ENCODE measurements at places on chromosomes 7 and 10.

DNA sequence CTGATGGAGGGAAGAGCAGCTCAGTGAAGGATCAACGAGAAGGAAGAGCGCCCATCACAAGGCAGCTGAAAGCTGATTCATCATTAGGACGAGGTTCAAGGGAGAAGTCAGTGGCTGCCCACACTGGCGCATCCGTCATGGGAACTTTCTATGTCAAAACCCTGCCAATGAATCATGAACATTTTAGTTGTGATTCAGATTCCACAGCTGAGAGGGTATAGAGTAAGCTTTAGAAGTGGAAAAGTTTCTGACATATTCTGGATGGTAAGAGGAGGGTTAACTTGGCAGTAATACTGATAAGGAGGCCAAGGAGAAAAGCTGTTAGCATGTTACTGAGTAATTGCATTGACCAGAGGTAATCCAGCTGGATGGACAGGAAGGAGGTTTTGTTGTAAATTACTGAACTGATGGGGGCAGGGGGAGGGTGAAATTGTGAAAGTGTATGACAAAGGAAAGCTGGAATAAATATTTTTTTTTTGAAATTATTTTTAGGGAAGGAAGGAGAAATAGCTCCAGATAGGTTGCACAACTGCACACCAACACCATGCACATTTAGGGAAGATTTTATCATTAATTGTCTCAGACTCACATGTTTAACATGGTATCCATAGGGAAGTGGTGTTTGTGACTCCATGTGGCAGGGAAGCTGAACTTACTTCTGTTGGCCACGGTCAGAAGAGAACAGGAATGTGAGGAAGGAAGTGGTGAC is 78.3 kb upstream of the NRP1 start:
- DNase-seq, result no peak

- no peak for DNase-seq
Observed at GRCh38 chr7:86972072-86972471, 87.4 kb downstream of the ELAPOR2 start.

GRCh38 chr10:113399065-113399464 is 153.8 kb upstream of the HABP2 start:
- DNase-seq, result no peak

GRCh38 chr7:132571970-132572369 is 4.3 kb downstream of the PLXNA4 start:
- no peak for DNase-seq

DNA sequence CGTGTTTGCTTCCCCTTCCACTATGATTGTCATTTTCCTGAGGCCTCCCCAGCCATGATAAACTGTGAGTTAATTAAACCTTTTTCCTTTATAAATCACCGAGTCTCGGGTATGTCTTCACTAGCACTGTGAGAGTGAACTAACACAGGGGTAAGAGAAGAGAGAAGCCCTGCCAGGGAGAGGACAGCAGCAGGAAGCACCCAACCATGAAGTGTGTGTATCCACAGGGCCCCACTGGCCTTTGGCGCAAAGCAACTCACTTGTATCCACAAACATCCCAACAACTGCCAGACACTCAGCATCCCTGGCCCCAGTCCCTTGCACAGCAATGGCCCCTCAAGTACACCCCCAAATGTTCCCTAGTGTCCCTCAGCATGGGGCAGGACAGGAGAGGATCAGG is 115.1 kb downstream of the MAD1L1 start:
- DNase-seq, result no peak

DNA sequence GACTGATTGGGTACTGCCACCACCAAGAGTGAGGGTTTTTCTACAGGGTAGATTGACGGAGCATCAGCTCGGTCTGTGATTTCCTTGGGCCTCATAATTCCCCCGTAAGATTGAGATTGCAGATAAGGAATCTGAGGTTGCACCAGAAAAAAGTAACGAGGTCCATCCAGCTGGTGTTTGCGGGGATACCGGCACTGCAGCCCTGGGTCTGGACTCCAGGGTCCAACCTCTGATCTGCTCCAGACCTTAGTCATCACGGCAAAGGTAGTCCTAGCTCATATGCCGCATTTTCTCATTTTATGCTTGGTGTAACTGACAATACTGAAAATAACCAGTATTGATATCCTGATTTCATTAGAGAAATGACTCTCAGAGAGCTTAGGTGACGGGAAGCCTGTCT is 3.9 kb downstream of the CARD11 start:
- DNase-seq, result no peak

DNA sequence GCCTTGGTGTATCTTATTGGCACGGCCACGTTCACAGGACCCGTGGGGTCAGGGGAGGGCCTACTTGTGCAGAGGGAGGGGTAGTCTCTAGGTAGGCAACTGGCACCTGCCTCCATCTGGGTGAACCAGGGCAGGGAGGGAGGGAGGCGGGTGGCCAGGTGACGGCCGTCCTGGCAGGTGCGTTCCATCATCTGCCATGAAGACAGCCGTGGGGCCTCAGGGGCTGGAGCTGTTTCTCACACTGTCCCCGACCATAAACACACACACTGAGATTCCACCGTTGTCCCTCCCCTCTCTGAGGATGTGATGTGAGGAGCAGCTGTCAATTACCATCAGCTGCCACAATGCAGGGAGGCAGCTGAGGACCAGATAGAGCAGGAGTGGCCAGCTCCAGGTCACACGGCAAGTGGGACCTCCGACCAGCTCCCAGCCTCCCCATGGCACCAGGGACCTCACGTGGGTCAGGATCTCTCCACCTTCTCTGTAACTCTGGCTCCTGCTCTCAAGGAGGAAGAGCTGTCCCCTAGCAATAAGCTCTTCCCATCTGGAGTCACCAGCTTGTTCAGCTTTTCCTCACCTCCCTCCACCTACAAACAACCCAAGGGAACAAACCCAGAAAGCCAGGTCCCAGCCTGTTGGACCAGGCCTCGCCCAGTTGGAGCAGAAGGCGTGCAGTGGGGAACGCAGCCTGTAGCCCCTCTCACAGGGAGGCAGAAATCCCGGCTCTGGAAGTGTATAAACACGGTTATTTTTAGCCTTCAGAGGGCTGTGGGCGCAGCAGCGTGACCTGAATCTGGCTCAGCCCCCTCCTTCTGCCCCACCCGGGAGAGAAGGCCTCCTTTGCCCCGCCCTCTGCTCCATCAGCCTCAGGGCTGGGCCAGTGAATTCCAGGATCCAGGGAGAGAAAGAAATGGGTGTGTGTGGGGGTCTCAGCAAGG is 33.1 kb downstream of the ZMIZ1 start:
- no peak for DNase-seq

DNA sequence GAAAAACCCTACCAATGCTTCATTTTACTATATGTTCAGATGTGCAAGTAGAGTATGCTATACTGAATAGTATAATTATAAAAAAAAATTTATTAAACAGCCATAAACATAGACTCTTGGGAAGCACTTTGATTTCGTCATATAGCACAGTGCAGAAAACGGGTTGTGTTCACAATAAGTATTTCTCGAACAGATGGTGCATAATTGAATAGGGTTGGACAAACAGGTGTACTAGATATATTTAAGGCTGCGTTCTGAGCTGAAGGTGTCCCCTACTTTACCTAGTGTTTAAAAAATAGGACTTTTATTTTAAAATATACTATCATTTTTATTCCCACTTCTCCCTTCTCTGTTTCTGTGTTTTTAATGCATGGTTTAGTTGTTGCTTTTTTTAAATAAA is 841.5 kb downstream of the ANKRD7 start:
- DNase-seq, result no peak

GRCh38 chr7:158923928-158924511 is 67.7 kb downstream of the DYNC2I1 start:
- no peak for DNase-seq

- no peak for DNase-seq
Observed at GRCh38 chr10:121069061-121069850, 218.1 kb downstream of the WDR11 start.

GRCh38 chr7:30424506-30424905 is 54.1 kb downstream of the NOD1 start:
- no peak for DNase-seq

DNA sequence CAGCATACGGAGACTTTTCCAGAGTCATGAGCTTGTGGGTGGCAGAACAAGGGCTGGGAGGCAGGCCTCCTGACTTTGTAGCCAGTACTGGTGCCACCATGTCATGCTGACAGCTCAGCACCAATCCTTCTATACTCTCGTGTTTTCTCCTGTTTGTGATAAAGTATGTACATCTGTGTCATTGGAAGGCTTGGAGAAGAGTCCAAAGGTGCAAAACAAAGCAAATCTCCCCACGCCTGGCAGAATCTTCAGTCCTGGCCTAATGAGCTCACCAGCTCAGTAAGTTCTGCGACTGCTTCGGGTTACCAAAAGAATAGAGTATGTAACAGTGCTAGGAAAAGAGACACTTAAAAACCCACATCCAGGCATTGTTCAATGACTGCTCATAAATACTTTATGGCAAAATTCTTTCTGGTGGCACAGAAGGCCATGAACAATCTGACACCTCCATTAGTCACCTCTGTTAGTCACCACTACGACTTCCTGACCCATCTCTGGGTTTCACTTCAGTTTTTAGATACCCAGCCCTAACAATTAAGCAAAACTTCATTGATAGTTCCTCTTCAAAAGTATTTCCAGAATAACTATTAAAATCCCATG is 24.5 kb downstream of the STEAP1 start:
- DNase-seq, result no peak

- DNase-seq, result no peak
Observed at GRCh38 chr7:128812514-128813168, 17.6 kb upstream of the FLNC start.

DNA sequence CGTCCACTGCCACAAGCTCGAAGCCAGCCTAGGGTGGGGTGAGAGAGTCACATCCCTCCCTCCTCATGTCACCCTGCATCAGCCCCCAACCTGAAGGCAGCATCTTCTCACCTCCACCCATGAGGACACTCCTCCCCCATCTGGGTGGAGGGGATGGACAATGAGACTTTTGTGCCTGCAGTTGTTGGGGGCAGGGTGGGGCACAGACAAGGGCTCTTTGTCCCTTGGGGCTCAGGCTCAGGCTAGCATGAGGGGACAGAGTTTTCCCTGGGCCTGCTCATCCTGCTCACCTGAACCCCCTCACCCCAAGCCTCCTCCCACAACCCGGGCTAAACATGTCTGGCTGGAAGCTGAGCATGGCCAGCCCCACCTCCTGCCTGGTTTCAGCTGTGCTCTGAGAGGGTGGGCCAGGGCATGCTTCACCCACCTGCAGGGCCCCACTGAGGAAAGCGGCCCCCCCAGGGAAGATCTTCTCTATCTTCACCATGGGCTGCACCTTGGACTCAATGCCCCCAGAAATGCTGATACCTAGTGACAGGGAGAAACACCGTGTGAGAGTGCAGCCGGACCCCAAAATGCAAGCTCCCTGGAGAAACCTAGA is 9.3 kb downstream of the LZTS2 start:
- DNase-seq, result no peak

DNA sequence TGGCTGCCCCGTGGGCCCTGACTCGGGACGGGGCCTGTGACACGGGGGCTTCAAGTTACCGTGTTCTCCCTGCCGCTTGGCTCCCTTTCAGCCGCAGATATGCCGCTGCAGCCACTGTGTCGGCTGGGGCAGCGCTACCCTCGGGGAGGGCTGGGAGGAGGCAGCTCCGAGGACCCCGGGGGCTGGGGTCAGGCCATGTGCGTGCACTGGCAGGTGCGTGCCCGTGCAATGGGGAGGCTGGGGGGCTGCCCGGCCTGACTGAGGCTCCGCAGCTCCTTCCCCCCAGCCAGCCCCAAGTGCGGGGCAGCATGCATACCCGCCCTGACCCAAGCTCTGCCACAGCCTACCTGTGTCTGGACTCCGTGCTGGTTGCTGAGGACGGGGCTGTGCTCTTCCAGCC is 29.2 kb downstream of the KNDC1 start:
- no peak for DNase-seq

GRCh38 chr7:6161463-6162330 is 110.7 kb downstream of the CYTH3 start:
- DNase-seq, result no peak

GRCh38 chr10:22609719-22610465 is 104.5 kb downstream of the PIP4K2A start:
- no peak for DNase-seq

DNA sequence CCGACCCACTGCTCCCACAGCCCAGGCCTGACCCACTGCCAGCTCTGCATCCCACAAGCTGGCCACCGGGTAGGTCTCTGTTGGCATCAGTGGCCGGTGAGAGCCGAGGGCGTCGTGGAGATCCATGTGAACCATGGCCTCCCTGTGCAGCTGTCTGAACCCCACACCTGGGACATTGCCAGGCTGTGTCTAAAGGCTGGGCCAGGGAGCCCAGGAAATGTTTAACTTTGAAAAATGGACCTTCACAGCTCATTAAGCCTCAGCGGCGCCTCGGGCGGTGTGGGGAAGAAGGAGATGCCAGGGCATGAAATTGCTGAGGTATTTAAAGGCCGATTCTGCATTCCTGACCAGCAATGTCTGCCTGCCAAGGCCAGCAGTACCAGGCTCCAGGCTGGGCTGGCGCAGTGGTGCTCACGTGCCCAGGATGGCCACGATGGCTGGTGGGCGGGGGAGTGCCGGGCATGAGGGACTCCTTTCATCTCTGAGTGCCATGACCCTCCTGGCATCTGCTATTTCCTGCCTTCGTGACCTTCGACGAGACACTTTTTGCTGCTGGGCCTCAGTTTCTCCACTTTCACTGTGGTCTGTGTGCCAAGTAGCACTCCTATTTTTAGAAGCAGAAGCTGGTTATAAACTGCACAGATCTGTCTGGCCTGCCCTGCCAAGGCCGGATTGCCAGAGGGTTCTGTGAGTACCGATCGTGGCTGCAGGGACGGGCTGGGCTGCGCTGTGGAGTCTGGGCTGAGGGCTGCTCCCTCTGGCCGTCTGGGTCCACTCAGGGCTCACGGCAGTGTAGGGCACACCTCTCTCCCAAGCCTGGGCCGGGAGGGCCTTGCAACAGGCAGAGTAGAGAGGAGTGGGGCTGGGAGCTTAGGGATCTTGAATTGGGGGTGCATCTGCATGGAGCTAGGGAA is 21.8 kb downstream of the ELFN1 start:
- DNase-seq, result peak; percentile 11
